ENCODE measurements at places on chromosomes 11 and 22. TPM values are rescaled to one million over a fixed set of nuclear protein-coding genes. Genes with fewer than 3 reads are reported as not detected.

OR5B21 gene
- 0.37 TPM for total RNA-seq

MS4A12 gene
- total RNA-seq: not detected

OR6A2 gene
- total RNA-seq: not detected

IGF2 gene
- total RNA-seq: 0.07 TPM

FOLR2 gene
- not detected for total RNA-seq

OR1S1 gene
- total RNA-seq: not detected

SEPTIN3 gene
- total RNA-seq: 1.4 TPM

CNIH2 gene
- total RNA-seq: 2.5 TPM

ISX gene
- total RNA-seq: not detected

FAM180B gene
- total RNA-seq: 0.25 TPM

SHISA8 gene
- not detected for total RNA-seq

SLN gene
- not detected for total RNA-seq

MRGPRE gene
- not detected for total RNA-seq

OR8K1 gene
- total RNA-seq: not detected

DNA sequence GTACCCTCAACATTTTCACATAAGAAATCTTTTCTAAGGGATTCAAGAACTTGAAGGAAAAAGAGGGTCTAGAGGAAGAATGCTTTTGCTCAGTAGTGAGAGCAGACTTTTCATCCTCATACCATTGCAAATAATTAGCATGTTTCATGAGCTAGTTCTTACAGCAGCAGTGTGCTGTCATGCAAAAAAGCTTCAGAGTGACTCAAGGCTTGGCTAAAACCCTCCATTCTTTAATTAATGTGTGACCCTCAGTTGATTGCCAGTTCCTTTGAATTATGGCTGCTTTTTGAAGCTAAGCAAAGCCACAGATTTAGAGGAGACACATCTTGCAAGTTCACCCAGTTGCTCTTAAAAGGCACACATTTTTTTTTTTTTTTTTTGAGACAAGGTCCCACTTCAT lies 36.6 kb upstream of the PCF11 start:
- H3K27me3 ChIP-seq: peaks cover 3% of the 10 kb centered on the region
- peaks cover 2% of the 10 kb centered on the region for H3K36me3 ChIP-seq
- H3K4me3 ChIP-seq: no peak overlapping the region
- no peak for DNase-seq
- no peak overlapping the region for H3K27ac ChIP-seq

DNA sequence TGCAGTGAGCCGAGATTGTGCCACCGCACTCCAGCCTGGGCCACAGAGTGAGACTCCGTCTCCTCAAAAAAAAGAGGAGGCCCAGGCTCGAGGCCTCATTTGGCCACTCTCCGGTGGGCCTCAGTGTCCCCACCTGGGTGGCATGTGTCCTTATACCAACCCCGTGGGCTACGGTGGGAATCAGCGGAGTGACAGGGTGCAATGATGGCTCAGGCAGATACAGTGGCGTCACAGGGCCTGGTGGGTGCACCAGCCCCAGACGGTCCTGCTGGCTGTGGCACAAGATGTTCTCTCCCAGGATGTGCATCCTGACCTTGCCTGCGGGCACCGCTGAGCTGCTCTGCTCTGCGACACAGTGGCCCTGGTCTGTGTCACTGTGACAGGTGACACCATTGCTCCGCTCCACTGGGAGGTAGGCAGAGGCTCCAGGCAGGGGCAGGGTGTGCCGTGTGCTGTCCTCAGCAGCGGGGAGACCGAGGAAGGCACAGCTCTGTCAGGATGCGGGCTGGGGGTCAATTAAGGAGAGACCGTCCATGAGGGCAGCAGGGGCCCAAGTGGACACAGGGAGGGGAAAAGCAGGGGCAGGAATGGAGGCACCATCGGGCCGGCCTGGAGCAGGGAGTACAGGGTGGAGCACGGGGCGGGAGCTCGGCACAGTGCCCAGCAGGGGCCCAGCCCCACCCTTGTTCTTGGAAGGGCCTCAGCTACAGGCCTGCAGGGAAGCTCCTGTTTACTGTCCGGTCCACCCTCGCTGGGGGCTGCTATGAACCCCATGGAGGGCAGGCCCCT lies 21.7 kb upstream of the TH start:
- no peak overlapping the region for H3K4me3 ChIP-seq
- H3K27ac ChIP-seq: no peak overlapping the region
- H3K4me1 ChIP-seq: peaks cover 6% of the 10 kb centered on the region
- no peak for DNase-seq
- H3K27me3 ChIP-seq: peaks cover 10% of the 10 kb centered on the region

DNA sequence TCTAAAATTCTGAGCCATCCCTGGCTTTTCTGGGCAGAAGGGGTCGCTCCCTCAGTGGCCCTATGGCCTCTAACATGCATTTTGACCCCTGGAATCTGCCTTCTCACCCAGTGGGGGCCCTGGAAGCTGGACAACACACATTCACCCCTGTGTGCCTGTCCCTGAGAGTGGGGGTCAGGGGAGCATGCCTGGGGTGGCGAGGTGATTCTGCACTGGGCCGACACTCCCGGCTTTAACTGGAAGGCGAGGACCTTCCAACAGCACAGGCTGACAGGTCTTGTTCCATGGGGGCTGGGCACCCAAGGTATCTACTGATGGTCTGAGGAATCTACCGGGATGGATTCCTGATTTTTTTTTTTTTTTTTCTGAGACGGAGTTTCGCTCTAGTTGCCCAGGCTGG lies 10.7 kb downstream of the PPM1F start:
- H3K4me1 ChIP-seq: peaks cover 54% of the 10 kb centered on the region
- H3K27ac ChIP-seq: peak overlapping the region; percentile 74
- H3K36me3 ChIP-seq: peaks cover 2% of the 10 kb centered on the region
- no peaks in the 10 kb centered on the region for H3K27me3 ChIP-seq

DNA sequence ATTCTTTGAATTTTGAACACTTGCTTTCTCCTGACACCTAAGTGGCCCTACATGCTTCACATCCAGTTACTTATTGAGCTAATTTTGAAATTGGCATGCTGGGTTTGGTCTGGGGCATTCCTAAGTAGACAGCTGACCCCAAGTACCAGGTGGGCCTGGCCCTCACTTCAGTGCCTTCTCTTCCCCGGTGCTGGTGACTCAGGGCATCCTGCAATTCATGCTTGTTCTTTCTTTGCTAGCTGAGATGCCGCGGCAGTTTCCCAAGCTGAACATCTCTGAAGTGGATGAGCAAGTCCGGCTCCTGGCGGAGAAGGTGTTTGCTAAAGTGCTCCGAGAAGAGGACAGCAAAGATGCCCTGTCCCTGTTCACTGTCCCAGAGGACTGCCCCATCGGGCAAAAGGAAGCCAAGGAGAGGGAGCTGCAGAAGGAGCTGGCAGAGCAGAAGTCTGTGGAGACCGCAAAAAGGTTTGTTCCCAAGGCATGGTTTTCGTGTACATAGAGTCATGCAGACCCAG lies 6.3 kb downstream of the AMPD3 start:
- no peak overlapping the region for H3K4me3 ChIP-seq
- H3K27me3 ChIP-seq: no peaks in the 10 kb centered on the region
- DNase-seq: no peak
- H3K4me1 ChIP-seq: peaks cover 40% of the 10 kb centered on the region
- peaks cover 49% of the 10 kb centered on the region for H3K36me3 ChIP-seq

DNA sequence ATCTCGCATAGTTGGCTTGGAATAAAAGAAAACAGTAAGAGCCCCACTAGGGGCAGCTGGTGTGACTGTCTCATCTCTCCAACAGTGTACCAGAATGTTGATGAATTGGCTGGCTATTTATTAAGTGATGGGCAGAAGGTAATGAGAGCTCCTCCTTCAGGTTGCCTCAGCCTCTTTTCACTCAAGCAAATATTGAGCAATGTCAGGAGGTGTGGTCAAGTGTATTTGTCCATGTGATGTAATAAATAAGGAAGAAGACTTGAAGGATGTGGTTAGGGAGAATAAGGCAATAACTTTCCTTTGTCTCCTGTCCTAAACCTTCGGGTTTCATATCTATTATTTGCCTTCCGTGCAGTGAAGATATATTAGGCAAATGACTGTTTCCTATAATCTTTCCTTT lies at the start of gene TCN1:
Gene TCN1 (minus strand): TSS at position 91 of the 400 bp plus-strand sequence. CDS start 17 bp downstream, at position 74.
- no peak for DNase-seq
- no peak within 1 kb of the TSS for H3K27ac ChIP-seq
- no peaks in the 10 kb centered on the region for H3K36me3 ChIP-seq
- no peak within 1 kb of the TSS for H3K4me3 ChIP-seq
- peaks cover 20% of the 10 kb centered on the region for H3K27me3 ChIP-seq
- H3K4me1 ChIP-seq: no peaks in the 10 kb centered on the region

- peaks cover 24% of the 10 kb centered on the region for H3K36me3 ChIP-seq
- H3K27ac ChIP-seq: peak within 1 kb of the TSS; percentile 91
- DNase-seq: peak; percentile 88
- peaks cover 18% of the 10 kb centered on the region for H3K27me3 ChIP-seq
- peaks cover 29% of the 10 kb centered on the region for H3K4me1 ChIP-seq
Observed at GRCh38 chr11:124622531-124623451, at the start of gene TBRG1. TSS of gene TBRG1 (plus strand) at chr11:124622864. CDS start at chr11:124623084, 220 bp downstream.

GRCh38 chr11:10462746-10463300 lies 7.8 kb downstream of the AMPD3 start:
- H3K4me3 ChIP-seq: no peak overlapping the region
- H3K27ac ChIP-seq: no peak overlapping the region
- peaks cover 60% of the 10 kb centered on the region for H3K36me3 ChIP-seq
- peaks cover 27% of the 10 kb centered on the region for H3K4me1 ChIP-seq
- H3K27me3 ChIP-seq: no peaks in the 10 kb centered on the region

DNA sequence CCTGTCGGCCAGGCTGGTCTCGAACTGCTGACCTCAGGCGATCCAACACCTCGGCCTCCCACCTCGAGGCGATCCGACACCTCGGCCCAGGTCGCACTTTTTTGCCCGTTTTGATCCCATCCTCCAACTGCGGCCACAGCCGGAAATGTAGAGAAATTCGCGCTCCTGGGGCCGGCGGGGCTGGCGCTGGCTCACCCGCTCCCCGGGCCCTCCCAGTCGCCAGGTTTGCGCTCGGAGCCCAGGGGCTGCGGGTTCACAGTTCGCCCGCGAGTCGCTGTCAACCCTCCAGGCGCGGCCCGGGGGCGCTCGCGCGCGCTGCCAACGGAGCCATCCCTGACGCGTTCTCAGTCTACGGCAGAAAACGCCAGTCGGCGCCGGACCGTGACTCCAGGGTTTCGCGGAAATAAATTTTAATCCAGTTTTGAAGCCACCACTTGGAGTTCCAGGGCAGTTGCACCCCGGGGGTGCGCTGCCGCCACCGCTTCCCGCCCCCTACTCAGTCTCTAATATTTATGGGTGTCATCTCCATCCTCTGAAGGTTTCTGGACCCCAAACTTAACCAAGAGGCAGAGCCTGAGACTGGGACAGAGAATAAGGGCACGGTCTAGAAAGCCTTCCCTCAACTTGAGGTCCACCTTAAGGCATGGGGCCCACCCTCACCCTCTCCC lies 1.5 kb upstream of the KLHDC7B start:
- peaks cover 58% of the 10 kb centered on the region for H3K4me1 ChIP-seq
- peaks cover 13% of the 10 kb centered on the region for H3K36me3 ChIP-seq
- H3K4me3 ChIP-seq: peak overlapping the region; percentile 62
- DNase-seq: peak; percentile 86
- H3K27ac ChIP-seq: peak overlapping the region; percentile 92

DNA sequence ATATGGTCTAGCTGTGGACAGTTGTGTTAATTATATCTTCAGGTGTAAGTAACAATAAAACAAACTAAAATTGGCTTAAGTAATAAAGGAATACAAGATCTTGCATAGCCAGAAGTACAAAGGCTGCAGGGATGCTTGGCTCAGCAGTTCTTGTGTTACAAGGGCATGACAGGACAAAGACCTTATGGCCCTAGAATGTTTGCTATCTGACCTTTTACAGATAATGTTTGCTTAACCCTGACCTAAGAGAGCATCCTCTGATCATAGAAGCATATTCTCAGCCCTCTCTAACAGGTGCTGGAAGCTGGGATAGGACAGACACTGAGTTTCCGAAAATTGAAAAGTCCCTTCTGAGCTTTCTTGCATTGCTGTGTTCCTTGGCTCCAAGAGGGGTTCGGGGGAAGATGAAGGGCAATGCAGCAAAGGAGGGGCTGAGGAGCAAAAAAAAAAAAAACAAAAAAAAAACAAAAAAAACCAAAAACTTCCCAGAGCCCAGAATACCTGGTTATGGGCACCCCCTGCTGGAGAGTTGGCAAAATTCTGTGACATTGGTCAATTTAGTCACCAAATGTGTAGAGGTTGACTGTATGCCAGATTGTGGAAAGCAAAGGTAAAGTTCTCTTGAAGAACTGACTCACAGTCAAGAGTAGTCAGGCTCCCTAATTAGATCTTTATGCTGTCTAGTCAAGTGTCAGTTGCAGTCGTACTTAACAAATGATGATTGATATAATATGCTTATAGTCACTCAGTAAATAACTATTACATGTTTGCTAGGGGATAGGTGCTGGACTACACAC lies 10.4 kb upstream of the HIKESHI start:
- peaks cover 3% of the 10 kb centered on the region for H3K36me3 ChIP-seq
- peaks cover 50% of the 10 kb centered on the region for H3K4me1 ChIP-seq
- peaks cover 2% of the 10 kb centered on the region for H3K27me3 ChIP-seq

GRCh38 chr11:66547662-66548009 lies 933 bp downstream of the ACTN3 start:
- H3K36me3 ChIP-seq: peaks cover 4% of the 10 kb centered on the region
- peak overlapping the region; percentile 0 for H3K4me3 ChIP-seq
- DNase-seq: no peak
- peaks cover 24% of the 10 kb centered on the region for H3K4me1 ChIP-seq
- no peak overlapping the region for H3K27ac ChIP-seq
- H3K27me3 ChIP-seq: peaks cover 15% of the 10 kb centered on the region

DNA sequence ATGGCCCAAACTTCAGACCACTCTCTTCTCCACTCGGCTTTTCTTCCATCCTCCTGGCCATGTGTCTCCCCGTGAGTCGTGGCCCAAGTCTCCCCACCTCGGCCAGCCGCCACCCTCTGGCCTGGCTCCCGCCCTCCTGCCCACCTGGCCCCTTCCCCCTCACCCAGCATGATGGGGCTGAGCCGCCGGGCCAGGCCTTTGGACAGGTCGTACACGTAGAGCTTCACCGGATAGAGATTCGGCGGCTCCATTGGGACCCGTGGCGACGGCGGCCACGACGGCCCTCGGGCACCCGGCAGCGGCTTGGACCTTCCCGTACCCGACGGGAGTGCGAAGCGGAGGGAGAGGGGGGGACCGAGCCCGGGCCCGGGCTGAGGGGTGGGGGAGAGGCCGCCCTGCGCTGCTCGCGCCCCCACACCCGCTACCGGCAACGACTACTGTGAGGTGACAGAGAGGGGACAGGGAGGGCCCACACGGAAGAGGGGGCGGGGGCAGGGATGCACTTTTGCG lies at the start of gene DESI1:
Gene DESI1 (minus strand): TSS at position 455 of the 510 bp plus-strand sequence. CDS start 204 bp downstream, at position 251.
- no peak for DNase-seq
- peak within 1 kb of the TSS; percentile 97 for H3K4me3 ChIP-seq
- H3K27ac ChIP-seq: peak within 1 kb of the TSS; percentile 98
- peaks cover 41% of the 10 kb centered on the region for H3K4me1 ChIP-seq

GRCh38 chr22:46935506-46936377 lies 173.3 kb downstream of the TBC1D22A start:
- H3K4me3 ChIP-seq: no peak overlapping the region
- no peaks in the 10 kb centered on the region for H3K27me3 ChIP-seq
- H3K36me3 ChIP-seq: peaks cover 4% of the 10 kb centered on the region
- DNase-seq: no peak
- H3K27ac ChIP-seq: no peak overlapping the region

DNA sequence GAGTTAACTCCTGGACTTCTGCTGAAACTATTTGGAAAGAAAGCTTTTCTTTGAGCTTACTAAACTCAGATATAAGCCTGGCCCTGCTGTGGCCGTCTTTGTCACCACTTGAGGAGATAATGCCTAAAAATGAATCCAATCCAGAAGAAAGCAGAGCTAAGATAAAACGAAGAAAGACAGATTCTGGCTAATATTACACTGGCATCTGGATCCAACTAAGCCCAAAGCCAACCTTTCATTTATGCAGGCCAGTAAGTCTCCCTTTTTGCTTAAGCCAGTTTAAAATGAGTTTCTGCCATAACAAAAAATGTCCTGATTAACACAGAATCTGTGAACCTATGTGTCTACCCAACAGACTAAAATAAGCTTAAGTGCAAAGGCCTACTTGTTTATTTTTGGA lies 34.5 kb downstream of the PIK3C2A start:
- DNase-seq: no peak
- H3K4me1 ChIP-seq: no peaks in the 10 kb centered on the region
- no peak overlapping the region for H3K4me3 ChIP-seq
- no peaks in the 10 kb centered on the region for H3K27me3 ChIP-seq

Data from activated CD4-positive, alpha-beta T cell treated with anti-CD3 and anti-CD28 coated beads, Interleukin-2, amount 10 ng/mL, durations not matched to agents 7 days and 5 days (primary cell).